Left renal cortex interstitium (tissue), 4 donors: ENCODE measurements at places on chromosomes 2 and 18. TPM values are rescaled to one million over a fixed set of nuclear protein-coding genes. Genes with fewer than 3 reads are reported as not detected.
A peak's percentile ranks its signal among the peaks of the same experiment; 100 is the strongest.

Gene QPCT
- polyA plus RNA-seq: 15.1 TPM

DNA sequence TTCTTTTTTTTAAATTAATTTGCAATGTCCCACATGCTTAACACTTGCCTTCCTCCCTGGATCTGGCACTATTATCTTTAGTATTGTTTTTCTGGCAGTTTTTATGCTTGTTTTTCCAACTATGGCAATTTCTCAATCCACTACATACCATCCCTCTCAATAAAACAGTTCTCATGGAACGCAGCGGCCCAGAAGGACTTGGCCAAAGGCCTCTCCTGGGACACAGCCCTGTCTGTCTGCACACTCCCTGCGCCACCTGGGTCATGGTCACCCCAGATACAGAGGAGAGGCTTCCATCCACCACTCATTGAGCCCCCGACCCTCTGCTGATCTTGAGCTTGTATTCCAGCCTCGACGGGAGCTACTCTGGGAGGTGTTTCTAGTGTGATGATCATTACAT is 91.2 kb downstream of the TWIST2 start:
- no peak for DNase-seq

Gene SIX2
- polyA plus RNA-seq: 21.3 TPM

Gene CCDC178
- 1.9 TPM for polyA plus RNA-seq

DNA sequence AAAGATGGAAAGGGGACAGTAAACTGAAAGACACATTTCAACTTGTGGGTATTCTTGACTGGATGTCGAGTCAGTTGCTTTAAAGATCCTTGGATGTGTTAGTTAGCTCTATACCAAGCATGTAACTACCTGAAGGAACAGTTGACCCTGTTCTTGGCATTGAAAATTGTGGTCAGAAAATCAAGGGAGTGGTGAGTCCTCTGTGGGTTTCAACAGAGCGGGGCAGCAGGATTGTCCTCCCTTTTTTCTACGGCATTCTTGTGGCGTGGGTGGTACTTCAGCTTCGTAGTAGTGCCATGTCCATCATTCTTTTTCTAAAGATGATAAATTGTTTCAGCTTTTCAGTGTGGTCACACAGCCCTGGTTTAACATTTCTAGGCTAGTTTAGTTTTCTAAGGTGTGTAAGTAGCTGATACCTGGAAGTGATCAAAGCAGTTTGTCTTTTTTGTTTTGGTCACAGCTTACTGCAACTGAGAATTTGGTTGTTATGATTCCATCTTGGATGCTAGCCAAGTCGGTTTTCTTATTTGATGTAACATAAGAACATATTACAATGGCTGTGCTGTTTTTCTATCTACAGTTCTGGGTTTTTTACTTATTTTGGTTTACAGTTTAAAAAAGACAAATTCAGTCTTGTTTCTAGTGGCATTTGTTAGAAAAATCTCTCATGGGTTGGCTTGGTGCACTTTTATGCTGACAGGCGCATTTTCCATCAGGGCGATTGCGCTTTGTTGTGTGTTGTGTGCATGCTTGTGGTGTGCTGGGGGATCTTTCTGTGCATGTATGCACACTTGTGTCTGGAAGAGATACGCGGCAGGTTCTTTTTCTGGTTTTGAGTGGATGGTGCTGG is 84.7 kb downstream of the ZNF407 start:
- no peak for DNase-seq

Gene RAD51AP2
- 0.17 TPM for polyA plus RNA-seq

- DNase-seq: no peak
Measured at GRCh38 chr18:46751882-46752281, 5.0 kb downstream of the ST8SIA5 start.

GRCh38 chr2:46353509-46353908 is 56.3 kb downstream of the EPAS1 start:
- DNase-seq: no peak

Gene MYO3B
- polyA plus RNA-seq: 8.4 TPM

DNA sequence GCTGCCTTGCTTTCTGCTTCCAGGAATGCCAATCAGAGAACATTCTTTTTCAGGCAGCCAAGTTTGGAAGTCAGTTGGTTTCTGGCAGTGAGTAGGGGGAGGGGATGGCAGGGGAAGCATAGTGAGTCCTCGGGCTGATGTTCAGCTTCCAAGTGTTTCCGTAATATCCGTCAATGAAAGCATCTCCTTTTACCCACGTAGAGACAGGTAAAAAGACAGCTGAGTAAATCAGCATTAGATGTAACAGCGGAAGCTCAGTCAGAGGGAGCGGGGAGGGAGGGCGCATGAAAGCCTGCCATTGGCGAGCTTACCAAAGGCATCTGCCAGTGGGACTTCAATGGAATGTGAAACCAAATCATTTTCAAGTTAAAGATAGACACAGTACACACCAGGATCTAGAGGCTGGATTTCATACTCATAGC is 117.1 kb upstream of the DTNA start:
- peak; percentile 27 for DNase-seq

DNA sequence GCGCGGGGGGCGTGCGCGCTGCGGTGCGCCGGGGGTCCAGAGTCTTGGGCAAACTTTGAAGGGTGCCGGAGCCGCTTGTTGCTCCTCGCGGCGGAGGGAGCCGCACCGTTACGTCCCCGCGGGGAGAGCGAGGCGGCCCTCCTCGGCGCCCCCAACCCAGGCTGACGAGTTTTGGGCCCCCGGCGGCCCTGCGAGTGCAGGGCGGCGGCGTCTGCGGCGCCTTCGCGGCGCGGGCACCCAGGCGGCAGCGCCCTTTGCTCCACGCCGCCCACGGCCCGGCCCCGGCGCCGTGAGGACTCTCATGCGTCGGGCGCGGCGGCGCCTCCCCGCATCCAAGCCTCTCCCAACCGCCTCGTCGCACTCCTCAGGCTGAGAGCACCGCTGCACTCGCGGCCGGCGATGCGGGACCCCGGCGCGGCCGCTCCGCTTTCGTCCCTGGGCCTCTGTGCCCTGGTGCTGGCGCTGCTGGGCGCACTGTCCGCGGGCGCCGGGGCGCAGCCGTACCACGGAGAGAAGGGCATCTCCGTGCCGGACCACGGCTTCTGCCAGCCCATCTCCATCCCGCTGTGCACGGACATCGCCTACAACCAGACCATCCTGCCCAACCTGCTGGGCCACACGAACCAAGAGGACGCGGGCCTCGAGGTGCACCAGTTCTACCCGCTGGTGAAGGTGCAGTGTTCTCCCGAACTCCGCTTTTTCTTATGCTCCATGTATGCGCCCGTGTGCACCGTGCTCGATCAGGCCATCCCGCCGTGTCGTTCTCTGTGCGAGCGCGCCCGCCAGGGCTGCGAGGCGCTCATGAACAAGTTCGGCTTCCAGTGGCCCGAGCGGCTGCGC is 814 bp downstream of the FZD7 start:
- no peak for DNase-seq

Gene GPR35
- 1.1 TPM for polyA plus RNA-seq

DNA sequence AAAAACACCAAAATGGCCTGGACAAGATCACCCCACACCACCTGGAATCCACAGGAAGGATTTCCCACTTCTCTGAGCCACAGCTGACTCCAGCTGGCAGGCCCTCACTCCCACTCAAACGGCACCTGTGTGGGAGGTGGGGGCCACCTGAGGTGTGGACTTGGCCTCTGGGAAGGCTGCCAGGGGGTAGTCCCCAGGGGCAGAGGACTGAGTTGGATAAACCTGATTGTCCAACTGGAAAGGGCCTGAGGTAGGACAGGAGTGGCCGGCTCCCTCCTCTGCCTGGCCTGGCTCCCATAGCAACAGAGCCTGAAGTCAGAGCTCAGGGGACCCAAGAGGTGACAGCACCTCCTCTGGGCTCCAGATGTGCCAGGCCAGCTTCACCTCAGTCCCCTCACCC is 300.2 kb downstream of the CELF4 start:
- no peak for DNase-seq

Gene FOXI3
- polyA plus RNA-seq: 0.17 TPM

Gene C2orf76
- polyA plus RNA-seq: 18.3 TPM

GRCh38 chr2:144660518-144661316 is 140.8 kb upstream of the ZEB2 start:
- DNase-seq: no peak

DNA sequence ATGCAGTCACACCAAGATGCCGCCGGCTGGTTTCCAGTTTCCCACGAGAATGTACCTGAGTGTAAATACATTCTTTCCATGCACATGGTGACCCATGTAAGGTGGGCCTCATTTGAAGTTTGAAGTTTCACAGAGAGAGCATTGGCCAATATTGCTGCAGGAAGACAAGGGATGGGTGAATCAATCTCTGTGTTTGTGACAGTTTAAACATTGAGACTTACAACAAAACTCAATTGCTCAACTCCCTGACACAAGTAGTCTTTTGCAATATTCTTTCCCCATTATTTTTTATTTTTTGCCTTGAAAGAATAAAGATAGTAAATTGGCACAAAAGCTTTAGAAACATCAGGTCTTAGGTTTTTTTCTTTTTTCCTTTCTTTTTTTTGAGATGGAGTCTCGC is 5.1 kb downstream of the SERPINB2 start:
- no peak for DNase-seq

DNA sequence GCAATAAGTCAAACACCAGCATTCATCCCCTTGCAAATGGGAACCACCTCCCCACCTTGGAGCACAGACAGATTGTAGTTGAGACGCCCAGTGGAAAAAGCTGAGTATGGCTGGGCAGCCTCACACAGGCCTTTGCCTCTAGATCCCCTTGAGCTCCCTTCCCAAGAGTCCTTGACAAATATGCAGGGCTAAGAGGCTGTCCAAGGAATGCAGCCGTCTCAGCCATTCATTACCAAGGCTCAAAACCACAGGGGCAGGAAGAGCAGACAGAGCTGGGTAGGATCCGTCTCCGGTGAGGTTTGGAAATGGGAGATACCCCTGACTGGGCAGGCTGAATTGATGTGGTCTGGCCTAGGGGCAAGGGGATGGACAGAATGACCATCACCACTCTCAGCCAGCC is 557.1 kb downstream of the TNS1 start:
- DNase-seq: no peak

Gene CCBE1
- polyA plus RNA-seq: 35.6 TPM

- no peak for DNase-seq
Measured at GRCh38 chr2:229882583-229882982, 39.2 kb downstream of the TRIP12 start.

GRCh38 chr2:53569957-53570727 is 197.5 kb upstream of the CHAC2 start:
- DNase-seq: no peak

Gene FIGLA
- not detected for polyA plus RNA-seq

DNA sequence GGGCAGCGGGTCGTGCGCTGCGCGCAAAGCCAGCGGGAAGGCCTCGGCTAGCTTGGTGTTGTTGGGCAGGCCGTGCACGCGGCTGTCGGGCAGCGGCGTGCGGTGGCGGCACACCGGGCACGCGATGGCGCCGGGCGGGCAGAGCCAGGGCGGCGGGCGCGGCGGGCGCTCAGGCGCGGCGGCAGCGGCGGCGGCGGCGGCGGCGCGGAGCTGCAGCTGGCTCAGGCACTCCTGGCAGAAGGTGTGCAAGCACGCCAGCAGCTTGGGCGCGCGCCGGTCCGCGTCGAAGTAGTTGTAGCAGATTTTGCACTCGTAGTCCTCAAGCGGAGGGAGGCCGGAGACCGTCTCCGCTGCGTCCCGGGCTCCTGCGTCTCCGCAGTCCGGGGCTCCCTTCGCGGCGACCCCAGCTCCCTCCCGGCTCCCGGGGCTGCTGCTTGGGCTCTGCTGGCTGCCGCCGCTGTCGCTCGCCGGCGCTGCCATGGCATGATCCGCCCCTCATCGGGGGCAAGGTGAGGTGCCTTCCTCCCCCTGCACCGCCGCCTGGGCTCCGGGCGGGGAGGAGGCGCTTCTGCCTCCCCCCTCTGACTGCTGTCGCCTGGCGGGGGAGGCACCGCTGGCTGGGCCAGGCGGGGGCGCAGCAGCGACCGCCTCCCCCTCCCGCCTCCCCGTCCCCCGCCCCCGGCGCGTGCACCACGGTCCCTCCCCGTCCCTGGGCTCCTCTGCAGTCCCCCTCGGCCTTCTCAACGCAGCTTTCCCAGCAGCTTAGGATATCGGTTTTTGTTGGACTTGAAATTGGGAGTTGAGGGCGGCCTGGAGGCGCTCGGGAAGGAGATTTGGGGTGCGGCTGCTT is 21.0 kb upstream of the PAX3 start:
- no peak for DNase-seq
